ENCODE measurements at places on chromosomes 5 and 9.

- no peak for DNase-seq
These were observed 7.8 kb downstream of the ITGA2 start for GRCh38 chr5:52996979-52997378.

DNA sequence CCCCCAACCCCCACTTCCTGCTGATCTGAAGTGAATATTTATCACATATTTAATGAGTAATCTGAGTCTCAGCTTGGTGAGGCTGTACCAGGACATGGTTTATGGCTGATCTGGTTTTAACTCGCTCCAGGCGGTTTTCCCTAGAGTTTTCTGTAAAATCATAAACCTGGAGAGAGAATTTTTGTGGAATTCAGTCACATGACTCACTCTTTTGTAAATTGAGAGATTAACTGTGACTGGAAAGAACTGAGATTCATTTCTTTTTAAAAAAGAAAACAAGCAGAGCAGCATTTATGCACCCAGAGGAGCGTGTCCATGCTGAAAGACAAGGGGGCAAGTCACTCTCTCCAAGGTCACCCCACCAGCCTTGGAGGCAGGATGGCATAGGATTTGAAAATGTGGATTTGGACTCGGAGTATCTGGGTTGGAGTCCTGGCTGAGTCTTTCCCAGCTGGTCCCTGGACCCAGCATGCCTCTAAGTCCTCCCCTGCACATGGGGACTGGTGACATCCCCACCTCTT is 81.8 kb downstream of the ZNF618 start:
- DNase-seq = no peak

DNA sequence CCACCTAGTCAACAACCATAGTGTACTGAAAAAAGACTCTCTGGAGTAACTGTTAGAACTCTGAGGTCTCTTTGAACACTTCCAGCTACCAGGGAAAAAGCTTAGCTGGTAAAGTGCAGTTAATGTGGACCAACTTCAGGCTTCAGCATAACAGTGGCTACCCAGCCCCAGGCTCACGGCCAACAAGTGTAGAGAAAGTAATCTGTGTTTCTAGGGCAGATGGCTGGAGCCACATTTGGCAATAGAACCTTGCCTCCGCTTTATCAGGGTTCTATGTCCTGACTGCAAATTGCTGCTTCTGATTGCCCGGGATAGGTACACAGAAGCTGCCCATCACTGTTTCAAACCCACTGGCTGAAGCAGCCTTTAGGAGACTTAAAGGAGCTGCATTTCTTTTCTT is 76.0 kb upstream of the SIMC1 start:
- no peak for DNase-seq

DNA sequence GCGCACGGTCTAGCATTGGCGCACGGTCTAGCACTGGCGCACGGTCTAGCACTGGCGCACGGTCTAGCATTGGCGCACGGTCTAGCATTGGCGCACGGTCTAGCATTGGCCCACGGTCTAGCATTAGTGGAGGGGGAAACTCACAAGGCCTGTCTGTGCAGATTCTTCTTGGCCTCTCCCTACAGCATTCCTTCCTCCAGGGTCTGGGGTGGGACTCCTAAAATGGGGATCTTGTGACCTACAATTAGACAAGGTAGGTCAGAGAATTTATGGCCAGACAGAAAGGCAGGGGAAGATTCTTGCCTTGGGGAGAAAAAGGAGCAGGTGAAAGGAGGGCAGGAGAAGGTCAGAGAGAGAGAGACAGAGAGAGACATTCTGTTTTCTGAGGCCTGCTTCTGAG is 5.4 kb upstream of the GBGT1 start:
- DNase-seq = no peak
